ENCODE measurements at places on chromosomes 12 and 14.

- DNase-seq, result no peak
These were observed 77.8 kb downstream of the SMOC1 start for GRCh38 chr14:69956970-69957369.

GRCh38 chr12:46386877-46387629, 14.5 kb upstream of the SLC38A2 start:
- no peak for DNase-seq

DNA sequence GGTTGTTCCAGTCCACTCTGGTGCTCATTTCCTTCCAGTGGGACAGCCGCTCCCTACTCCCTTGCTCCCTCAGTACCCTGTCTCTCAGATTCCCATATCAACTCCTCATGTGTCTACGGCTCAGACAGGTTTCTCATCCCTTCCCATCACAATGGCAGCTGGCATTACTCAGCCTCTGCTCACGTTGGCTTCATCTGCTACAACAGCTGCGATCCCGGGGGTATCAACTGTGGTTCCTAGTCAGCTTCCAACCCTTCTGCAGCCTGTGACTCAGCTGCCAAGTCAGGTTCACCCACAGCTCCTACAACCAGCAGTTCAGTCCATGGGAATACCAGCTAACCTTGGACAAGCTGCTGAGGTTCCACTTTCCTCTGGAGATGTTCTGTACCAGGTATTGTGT, 69.9 kb downstream of the RAD52 start:
- no peak for DNase-seq

GRCh38 chr12:131609762-131610161, 101.1 kb upstream of the SFSWAP start:
- DNase-seq, result no peak

- no peak for DNase-seq
These were observed 71.2 kb downstream of the SAMD4A start for GRCh38 chr14:54638135-54638446.

GRCh38 chr12:41769810-41770209, 374.9 kb downstream of the GXYLT1 start:
- no peak for DNase-seq

DNA sequence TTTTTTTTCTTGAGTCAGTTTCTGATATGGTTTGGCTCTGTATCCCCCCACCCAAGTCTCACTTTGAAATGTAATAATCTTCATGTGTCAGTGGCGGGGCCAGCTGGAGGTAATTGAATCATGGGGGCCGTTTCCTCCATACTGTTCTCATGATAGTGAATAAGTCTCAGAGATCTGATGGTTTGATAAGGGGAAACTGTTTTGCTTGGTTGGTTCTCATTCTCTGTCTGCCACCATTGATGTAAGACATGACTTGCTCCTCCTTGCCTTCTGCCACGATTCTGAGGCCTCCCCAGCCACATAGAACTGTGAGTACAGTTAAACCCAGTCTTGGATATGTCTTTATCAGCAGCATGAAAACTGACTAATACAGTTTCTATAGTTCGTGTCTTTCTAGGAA, 42.9 kb downstream of the WNK1 start:
- DNase-seq, result no peak

All from NCI-H774 (cell line).